ENCODE measurements at places on chromosomes 2 and 18. TPM values are rescaled to one million over a fixed set of nuclear protein-coding genes. Genes with fewer than 3 reads are reported as not detected.

DNA sequence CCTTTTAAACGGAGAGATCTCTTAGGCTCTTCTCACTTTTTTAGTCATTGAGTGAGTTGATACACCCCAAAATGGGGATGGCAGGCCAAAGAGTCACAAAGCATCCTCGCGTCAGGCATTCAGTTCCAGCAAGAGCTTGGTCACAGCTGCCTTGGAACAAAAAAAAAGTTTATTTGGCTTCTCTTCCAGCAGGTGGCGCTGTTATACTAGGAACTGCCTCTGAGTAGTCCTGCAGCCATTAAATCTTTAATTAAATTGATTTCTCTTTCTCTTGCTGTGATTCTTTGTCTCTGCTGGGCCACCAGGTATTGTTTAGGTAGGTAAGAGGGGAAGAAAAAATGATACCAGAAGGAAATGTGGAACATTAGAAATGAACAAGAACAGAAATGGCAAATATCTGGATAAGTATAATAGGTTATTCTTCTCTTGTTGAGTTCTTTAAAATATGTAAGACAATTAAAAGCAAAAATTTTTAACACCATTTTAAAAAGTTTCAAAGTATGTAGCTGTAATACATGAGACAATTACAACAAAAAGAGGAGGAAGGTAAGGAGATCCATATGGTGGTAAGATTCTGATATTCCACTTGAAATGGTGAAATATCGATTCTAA is 175.1 kb downstream of the GALNT1 start:
- DNase-seq = peak; percentile 75

SCN9A gene
- 11.1 TPM for total RNA-seq

LIMS4 gene
- total RNA-seq = 1.0 TPM

DNA sequence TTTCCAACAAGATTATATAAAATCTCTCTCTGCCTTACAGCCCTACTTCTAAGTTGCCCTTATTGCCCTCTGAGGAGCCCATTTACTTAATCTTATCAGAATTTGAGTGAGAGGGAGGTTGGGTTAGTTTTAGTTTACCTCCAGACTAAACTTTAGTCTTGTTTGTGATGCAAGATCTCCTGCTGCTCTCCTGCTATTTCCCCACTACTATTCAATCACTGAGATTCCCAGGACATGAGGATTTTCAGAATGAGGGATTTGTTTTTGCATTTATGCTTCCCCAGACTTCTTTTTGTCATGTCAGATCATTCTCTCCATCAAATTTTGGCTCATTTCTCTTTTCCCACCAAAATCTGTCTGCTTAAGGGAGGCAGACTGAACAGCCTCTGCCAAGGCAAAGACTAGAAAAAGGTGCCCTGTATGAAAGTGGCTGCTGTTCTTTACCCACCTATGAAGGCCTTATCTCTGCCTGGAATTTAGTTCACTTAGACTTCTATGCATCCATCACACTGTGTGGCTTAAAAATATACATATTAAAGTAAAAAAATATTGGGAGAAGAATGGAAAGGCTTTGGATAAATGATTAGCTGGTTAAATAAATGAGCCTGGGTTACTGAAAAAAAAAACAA is 401.3 kb downstream of the PID1 start:
- no peak for DNase-seq

UGT1A1 gene
- 0.41 TPM for total RNA-seq

DNA sequence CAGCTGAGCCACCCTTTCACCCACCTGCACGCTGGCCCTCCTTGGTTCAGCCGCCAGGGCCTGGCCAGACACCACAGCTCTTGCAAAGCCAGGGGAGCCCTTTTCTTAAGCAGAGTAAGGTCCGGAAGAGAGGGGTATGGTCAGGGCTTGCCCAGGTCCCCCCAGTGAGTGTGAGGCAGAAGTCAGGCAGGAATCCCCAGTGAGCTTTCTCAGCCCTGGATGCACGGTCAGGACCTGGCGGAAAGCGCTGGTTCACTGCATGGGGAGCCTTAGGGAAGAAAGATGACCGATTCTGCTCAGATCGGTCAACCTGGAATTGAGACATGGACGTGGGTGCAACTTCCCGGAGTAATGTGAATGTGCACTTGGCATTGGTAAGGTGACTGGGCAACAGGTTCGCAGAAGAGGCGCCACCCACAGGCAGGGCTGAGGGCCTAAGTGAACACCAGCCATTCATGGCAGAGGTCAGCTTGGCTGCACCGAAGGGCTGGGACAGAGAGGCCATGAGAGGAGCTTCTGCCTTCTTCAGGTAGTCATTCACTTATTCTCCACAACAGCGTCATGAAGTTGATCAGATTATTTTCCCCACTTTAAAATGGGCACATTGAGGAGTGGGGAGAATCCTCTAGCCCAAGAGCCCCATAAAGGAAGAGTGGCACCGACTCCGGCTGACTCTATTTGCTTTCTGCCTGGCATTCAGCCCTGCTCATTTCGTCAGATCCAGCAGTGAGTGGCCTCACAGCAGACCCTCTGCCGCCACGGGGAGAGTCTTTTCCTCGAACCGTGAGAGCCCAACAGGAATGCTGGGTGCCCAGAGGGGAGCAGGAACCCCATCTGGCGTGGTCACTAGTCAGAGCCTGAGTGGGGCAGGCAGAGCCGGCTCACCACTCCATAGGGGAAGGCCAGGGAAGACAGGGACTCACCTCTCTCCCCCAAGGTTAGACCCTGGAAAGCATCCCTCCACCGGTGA is 35.8 kb downstream of the SCTR start:
- no peak for DNase-seq

- DNase-seq = no peak
Observed at GRCh38 chr2:3970791-3971651, 267.6 kb downstream of the DCDC2C start.

DNA sequence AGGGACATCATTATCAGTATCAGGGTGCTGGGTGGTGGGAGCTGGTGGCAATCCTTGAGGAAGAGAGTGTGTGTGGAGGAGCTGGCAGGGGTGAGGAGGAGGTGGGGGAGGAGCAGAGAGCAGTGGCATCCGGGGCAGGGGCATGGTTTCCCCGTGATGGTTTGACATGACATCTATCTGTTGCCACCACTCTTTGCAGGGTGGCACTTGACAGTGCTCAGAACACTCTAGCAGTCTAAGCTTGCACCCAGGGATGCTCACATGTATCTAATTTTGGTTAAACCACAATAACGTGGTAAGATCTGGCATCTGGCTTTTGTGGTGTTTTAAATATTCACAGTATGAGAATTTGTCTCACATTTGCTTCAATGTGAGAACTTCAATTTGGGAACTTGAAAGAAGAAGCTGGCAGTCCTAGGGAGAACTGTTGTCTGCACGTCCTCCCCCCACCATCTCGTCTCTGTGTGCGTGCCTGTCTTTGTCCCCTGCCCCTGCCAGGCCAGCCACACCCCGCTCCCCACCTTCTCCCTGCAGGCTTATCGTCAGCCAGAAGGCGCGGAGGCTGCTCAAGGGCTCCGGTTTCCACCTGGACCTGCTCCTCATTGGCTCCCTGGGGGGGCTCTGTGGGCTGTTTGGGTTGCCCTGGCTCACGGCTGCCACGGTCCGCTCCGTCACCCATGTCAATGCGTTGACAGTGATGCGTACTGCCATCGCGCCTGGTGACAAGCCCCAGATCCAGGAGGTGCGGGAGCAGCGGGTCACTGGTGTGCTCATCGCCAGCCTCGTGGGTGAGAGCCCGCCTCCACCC is 11.7 kb downstream of the SLC4A3 start:
- no peak for DNase-seq

TBR1 gene
- total RNA-seq = not detected

- no peak for DNase-seq
Observed at GRCh38 chr2:47194410-47194809, 39.3 kb upstream of the STPG4 start.

GRCh38 chr18:33839452-33840211 is 261.6 kb downstream of the ASXL3 start:
- DNase-seq = peak; percentile 87

GRCh38 chr2:112646791-112647689 is 1.3 kb downstream of the SLC20A1 start:
- peak; percentile 47 for DNase-seq

CYRIA gene
- 10.9 TPM for total RNA-seq

NOL4 gene
- 0.82 TPM for total RNA-seq

- no peak for DNase-seq
Observed at GRCh38 chr2:135451966-135452365, 79.1 kb downstream of the ZRANB3 start.

DNA sequence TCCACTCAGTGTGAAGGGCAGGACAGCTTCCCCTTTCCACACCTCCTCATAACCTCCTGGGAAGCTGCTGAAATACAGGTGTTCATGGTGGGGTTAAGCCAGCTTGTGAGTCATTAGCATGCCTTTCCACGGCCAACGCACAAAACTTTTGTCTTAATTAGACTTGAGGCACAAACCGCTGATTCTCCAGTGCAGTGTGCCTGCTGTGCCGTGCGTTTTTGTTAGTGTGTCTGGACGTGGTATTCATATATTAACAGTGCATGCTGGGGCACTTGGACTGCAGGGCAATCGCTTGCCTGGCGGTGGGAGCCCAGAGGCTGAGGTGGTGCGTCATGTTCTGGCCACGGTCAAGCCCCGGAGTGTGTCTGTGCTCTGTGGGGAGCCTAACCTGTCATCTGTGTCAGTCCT is 156.2 kb downstream of the SH3RF3 start:
- DNase-seq = no peak

CCT7 gene
- 192 TPM for total RNA-seq

DNA sequence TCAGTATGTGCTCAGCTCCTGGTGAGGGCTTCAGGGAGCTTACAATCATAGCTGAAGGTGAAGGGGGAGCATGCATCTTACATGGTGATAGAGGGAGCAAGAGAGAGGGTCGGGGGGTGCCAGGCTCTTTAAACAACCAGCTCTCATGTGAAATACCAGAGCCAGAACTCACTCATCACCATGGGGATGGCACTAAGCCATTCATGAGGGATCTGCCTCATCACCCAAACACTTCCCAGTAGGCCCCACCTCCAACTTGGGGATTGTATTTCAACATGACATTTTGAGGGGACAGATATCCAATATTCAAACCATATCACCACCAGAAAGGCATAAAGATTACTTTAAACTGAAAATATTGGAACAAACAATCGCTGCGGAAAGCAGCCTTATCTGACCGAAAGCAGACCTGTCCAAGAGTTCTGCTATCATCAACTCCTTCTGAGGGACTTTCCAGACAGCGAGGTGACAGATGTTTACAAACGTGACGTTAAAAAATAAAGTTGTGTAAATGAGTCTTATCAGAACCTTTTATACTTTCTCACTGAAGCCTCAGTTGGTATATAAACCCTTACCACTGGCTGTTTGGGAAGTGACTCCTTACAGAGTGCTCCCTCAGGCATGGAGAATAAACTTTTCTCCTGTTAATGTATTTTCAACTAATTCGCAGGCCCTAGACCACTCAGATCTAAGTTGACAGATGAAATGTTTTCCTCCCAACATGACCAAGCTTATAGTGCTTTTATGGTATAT is 35.5 kb upstream of the PTH2R start:
- DNase-seq = no peak

NYAP2 gene
- 0.10 TPM for total RNA-seq

DNA sequence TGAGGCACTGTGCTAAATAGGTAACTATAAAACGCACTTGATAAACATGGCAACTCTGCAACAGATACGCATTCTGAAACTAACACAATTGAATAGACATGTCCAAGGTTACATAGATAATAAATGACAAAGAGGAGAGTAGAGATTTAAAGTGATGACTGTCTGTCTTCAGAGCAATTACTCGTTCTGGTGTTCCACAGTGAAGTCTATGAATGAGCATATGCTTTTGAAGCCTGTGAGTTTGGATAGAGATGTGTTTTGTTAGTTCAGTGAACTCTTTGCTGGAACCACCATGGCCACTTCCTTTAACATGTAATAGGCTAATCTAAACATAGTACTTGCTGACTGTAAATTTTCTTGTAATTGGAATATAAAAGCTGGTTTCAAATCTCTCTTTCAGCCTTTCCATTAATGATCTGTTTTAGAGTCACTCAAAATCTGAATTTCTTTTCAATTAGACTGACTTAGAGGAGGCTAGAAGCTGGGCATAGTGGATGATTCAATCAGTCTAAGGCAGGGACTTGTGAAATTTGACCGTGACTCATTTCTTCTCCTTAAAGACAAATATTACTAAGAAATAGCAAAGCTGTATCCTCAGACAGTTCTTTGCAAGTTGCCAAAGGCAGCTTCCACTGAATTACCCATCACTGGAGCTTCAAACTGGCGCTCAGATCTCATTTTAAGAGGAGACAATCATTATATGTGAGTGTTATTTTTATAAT is 1130.1 kb upstream of the CELF4 start:
- DNase-seq = no peak

DNA sequence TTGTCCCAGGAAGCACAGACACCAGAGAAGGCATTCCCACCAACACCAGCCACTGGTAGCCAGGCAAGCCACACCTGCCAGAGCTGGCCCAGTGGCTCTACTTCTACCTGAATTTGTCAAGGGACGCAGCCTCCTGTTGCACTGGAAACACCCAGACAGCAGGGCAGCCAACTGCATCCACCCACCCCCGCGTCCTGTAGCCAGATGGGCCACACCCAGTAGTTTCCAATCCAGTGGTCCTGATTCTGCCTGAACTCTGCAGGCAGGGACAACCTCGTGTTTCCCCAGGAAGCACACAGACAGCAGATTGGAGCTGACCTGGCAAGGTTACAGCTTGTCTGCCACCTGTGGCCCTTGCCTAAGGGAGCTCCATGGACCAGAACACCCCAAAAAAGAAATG is 18.2 kb downstream of the PFN4 start:
- DNase-seq = no peak

DNA sequence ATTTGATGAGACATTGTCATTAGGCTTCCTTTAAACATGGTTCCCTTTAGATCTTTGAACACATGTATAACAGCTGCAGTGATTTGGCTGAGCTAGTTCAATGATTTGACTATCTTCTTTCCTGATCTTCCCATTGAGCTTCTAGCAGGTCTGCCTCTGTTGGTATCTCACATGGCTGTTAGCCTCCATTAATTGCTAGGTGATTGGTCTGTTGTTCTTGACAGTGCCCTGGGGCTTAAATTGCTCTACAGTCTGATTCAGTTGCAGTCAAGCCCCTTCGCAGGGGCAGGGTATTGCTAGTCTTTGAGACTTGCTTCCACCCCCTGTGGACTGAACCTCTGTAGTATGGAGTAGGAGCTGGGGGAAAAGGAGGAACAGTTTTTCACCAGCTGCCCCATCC is 24.1 kb downstream of the SKA1 start:
- no peak for DNase-seq

- DNase-seq = no peak
Observed at GRCh38 chr2:175926272-175926671, 75.8 kb downstream of the LNPK start.

GRCh38 chr2:217650229-217650628 is 352.6 kb downstream of the TNS1 start:
- no peak for DNase-seq

MAIP1 gene
- total RNA-seq = 39.8 TPM
